NCI-H446 (cell line): ENCODE measurements at places on chromosomes 11 and 22.

GRCh38 chr11:134025082-134025429, 43.8 kb upstream of the JAM3 start:
- peak; percentile 24 for DNase-seq

DNA sequence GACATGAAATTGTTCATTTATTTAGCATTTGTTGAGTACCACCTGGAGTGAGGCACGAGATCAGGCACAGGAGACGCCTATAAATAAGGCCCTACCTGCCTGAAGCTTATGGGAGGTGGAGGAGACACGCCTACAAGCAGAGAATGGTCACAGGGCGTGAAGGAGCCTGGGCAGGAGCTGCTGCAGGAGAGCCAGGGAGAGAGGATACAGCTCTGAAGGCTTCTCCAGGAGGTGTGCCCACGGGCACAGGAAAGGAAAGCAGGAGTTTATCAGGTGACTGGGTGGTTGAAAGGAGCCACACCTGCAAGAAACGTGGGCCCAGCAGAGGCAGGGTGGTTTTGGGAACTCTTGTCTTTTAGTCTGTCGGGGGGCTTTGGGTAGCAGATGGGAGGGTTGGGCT, 70.3 kb downstream of the BMAL1 start:
- no peak for DNase-seq

GRCh38 chr11:74620531-74620930, 28.1 kb downstream of the POLD3 start:
- no peak for DNase-seq

- DNase-seq, result no peak
These were observed 27.0 kb downstream of the TESMIN start for GRCh38 chr11:68724293-68724692.

GRCh38 chr11:60345489-60345888, 18.4 kb downstream of the MS4A6E start:
- DNase-seq, result peak; percentile 12

DNA sequence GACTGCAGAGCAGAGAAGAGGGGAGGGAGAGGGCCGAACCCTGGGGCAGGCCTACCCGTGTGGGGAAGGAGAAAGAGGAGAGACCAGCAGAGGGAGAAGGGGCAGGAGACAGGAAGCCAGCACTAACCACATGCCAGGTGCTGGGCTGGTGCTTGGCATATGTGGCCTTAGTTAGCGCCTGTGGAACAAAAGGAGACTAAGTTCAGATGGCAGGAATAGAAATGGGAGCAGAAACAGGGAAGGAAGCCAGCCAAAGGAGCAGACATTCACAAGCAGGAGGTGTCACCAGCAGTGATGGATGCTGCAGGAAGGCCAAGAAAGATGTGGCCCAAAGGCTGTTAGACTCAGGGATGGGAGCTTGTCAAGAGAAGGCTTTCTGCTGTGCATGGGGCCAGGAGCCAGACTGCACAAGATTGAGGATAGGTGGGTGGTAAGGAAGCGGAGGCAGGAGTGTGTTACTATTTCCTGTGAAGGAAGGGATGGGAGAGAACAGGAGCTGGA, 26.7 kb downstream of the TREH start:
- peak; percentile 46 for DNase-seq
